SIG-M5 (cell line): ENCODE measurements at places on chromosomes 6 and 20.

DNA sequence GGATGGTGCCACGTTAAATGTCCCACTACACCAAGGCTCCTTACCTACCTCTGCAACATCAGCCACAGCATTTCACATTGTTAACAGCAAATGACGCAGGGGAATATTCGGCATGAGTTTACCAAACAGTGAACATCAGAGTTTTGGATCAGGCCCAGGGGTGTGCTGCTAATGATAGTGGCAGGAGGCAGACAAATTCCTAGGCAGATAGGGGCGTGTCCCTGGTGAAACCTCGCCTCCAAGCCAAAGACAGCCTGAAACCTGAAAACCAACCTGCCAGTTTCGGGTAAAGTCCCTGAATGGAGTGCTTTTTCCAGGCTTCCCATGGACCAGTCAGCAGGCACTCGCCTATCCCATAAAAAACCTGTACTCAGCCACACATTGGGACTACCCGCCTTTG is 133.6 kb downstream of the SH3BGRL2 start:
- DNase-seq: no peak

GRCh38 chr20:14116037-14116436 is 120.7 kb downstream of the MACROD2 start:
- no peak for DNase-seq

GRCh38 chr6:164303102-164303964 is 888.8 kb downstream of the QKI start:
- DNase-seq: no peak

DNA sequence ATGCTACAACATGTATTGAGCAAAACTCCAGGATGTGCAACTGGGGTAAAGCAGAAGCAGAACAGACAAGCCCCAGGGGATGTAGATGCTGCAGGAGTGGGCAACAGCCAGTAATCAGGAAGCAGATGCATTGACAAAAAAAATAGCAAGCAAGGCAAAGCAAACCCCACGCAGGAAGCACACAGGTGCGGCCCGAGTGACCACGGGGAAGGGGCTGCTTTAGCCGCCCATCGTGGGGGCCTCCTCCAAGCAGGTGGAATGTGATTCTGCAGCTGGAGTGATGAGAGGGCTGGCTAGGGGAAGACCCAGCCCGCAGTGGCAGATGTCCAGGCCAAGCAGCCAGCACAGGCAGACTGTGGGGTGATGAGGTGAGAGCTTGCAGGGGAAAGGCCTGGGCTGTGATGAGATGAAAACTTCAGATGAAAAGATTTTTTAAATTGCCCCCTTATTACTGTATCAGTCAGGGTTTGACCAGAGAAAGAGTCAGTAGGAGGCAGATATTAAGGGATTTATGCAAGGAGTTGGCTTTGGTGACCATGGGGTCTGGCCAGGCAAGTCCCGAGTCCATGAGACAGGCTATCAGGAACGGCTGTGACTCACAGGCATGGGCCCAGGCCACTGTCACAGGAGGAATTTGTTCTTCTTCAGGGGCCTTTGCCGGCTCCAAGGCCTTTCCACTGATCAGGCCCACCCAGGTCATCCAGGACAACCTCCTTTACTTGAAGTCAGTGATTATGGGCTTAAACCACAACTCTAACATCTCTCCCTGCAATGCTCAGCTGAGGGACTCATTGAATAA is 207.6 kb downstream of the ANKRD60 start:
- DNase-seq: no peak

- no peak for DNase-seq
Measured at GRCh38 chr6:23086100-23086499, 516.7 kb downstream of the HDGFL1 start.

DNA sequence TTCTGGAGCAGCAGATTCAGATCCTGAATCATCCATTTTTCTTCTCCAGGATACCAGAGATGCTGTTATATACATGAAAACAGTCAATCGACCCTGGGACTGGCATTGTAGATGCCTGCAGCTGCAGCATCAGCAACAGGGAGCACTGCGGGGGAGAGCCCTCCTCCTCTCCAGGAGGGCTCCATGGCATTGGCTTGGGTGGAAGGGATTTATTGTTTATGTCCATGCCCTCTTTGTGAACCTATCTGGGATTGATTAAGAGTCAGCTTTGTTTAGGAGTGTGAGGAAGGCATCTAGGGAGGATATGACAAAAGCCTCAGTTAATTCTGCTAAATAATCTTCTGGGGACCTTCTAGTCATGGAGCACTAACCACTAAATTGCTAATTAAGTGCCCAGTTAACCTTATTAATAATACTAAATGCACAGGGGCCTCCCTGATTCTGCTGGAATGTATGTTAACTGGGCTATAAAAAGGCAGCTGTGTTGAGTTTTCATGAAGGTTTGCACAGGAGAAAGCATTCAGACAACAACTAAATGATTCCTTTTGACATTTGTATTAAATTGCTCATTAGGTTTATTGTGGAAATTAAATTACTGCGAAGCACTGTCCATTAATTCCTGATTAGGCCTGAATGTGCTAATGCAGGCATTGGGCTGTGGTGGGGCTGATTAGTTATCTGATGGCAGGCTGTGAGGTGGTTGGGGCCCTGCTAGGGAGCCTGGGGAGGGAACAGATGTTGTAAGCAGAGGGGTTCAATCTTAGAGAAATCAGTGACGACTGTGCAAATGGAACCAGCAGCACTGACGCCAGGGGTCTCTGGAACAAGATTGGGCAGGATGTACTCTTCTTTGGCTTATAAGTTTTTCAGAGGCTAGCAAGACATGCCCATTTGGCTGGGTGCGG is 57.6 kb downstream of the IMPG1 start:
- DNase-seq: no peak

- DNase-seq: no peak
Measured at GRCh38 chr20:44064501-44065400, 122.2 kb downstream of the JPH2 start.

DNA sequence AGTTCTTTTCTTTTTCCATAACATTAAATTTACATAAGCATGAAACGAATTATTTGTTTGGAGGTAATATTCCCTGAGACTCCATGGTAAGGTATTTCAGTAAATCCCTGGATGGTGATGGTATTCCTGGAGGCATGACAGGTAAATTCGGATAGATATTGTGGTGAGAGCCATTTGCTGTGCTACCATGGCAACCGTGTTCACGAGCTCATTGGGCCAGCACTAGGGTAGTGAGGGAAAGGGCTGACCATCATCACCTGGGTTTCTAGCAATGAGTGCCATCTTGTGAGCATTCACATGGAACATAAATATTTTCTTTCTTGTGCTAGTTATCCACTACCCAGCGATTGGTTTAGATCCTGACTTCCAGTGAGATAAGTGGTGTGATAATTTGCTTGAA is 51.9 kb upstream of the GNRH2 start:
- DNase-seq: no peak

- DNase-seq: no peak
Measured at GRCh38 chr6:15441981-15442380, 196.1 kb downstream of the JARID2 start.

- DNase-seq: no peak
Measured at GRCh38 chr20:24995741-24996448, 3.3 kb upstream of the APMAP start.

GRCh38 chr6:57261926-57262325 is 39.8 kb upstream of the RAB23 start:
- DNase-seq: no peak

DNA sequence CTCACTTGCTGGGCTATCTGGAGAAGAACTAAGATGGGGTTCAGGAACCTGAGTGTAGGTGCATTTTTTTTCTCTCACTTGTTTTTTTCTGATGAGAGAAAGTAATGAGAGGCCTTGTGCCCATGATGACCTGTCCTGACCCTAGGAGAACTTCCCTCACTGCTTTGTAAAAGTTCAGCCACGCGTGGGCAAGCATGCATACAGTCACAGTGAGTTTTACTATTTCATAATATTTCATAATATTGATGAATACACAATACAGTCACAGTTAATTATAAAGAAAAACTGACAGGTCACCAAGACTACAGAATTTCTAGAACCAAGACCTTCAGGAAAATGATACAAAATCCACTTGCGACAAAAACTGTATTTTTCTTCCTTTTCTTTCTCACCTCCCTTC is 111.8 kb downstream of the MAP7 start:
- DNase-seq: no peak

- DNase-seq: no peak
Measured at GRCh38 chr6:48068278-48069251, 42.4 kb downstream of the PTCHD4 start.

GRCh38 chr6:85680388-85680787 is 37.7 kb upstream of the SYNCRIP start:
- DNase-seq: no peak
